ENCODE measurements at places on chromosomes 2 and 18.
A peak's percentile ranks its signal among the peaks of the same experiment; 100 is the strongest.

GRCh38 chr2:43212931-43213330 is 13.5 kb downstream of the ZFP36L2 start:
- no peak for DNase-seq

- DNase-seq = peak; percentile 11
Observed at GRCh38 chr2:175490360-175490791, 308.9 kb upstream of the ATP5MC3 start.

GRCh38 chr2:191894681-191895147 is 47.8 kb upstream of the CAVIN2 start:
- no peak for DNase-seq

DNA sequence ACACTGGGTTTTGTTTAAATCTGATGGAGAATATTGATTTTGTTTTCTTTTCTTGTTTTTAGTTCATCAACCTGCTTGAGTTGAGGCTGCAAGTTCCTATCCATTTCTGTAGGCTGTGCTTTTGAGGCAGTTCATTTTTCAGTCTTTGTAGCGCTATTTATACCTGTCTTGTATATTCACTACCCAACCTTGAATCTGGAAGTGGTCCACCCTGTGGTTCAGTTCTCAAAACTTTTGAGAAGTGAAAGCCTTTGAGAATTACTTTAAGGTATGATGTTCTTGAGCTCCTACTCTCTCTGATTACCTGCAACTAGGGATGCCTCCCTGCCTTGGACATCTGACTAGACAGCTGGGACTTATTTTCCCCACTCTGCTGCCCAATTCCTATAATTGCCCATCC is 53.5 kb upstream of the KCNE4 start:
- no peak for DNase-seq

- DNase-seq = no peak
Observed at GRCh38 chr2:174636987-174637386, 39.4 kb upstream of the WIPF1 start.
